ENCODE measurements at places on chromosomes 3 and 15.

GRCh38 chr3:128226186-128226725 is 73.0 kb downstream of the EEFSEC start:
- DNase-seq = no peak

GRCh38 chr3:185341616-185342458 is 21.1 kb upstream of the MAP3K13 start:
- no peak for DNase-seq

- DNase-seq = no peak
Measured at GRCh38 chr3:112247350-112247749, 46.7 kb downstream of the SLC9C1 start.

GRCh38 chr15:68450192-68450591 is 18.2 kb upstream of the ITGA11 start:
- no peak for DNase-seq

- DNase-seq = peak; percentile 3
Measured at GRCh38 chr15:26773067-26773877, 406 bp upstream of the GABRB3 start.

DNA sequence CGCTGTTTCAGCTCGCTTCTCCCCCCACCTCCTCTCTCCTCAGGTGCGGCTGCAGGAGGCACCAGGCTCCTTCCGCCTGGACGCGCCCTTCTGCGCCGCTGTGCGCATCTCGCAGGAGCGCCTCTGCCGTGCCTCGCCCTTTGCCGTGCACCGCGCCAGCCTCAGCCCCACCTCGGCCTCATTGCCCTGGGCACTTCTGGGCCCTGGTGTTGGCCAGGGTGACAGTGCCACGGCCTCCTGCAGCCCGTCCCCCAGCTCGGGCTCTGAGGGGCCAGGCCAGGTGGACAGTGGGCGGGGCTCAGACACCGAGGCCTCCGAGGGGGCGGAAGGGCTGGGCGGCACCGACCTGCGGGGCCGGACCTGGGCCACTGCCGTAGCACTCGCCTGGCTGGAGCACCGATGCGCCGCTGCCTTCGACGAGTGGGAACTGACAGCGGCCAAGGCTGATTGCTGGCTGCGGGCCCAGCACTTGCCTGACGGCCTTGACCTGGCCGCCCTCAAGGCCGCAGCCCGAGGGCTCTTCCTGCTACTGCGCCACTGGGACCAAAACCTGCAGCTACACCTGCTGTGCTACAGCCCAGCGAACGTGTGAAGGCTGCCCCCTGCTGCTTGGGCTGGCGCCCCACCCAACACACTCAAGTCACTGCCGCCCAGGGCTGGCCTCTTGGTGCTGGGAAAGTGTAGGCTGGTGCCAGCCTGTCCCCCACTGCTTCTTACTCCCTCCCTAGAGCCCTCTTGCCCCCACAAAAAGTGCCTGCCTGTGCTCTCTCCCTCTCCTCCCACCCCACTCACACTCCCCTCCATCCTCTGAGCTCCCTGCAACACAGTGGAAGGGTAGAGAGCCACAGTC is 7.1 kb downstream of the ALG3 start:
- DNase-seq = no peak

- peak; percentile 77 for DNase-seq
Measured at GRCh38 chr3:101509811-101510210, 3.2 kb downstream of the SENP7 start.

- DNase-seq = no peak
Measured at GRCh38 chr3:120418446-120418845, 32.3 kb downstream of the FSTL1 start.

- peak; percentile 76 for DNase-seq
Measured at GRCh38 chr15:29103824-29104565, 165.6 kb downstream of the NSMCE3 start.

- DNase-seq = no peak
Measured at GRCh38 chr3:23741036-23741706, 64.6 kb upstream of the UBE2E1 start.

GRCh38 chr3:114310695-114311094 is 16.9 kb downstream of the TIGIT start:
- DNase-seq = peak; percentile 13

DNA sequence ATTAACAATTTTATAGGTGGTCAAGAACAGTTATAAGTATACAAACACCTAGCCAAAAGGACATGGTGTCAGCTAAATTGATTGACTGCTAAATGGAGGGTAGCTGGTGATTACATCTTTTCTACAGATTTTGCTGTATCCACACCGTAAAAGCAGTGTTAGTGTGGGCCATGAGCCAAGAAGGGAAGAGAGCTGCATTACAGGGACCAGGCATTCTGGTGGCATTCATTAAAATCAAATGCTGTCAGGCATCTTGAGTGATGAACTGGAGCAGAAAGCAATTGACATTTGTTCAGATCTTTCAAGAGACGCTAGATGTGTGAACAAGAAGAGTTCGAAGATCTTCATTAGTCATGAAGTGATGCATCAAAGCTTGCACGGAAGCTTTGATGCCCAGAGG is 177.9 kb downstream of the ARPP21 start:
- DNase-seq = no peak

GRCh38 chr15:60208709-60209108 is 189.1 kb downstream of the ANXA2 start:
- DNase-seq = peak; percentile 80

DNA sequence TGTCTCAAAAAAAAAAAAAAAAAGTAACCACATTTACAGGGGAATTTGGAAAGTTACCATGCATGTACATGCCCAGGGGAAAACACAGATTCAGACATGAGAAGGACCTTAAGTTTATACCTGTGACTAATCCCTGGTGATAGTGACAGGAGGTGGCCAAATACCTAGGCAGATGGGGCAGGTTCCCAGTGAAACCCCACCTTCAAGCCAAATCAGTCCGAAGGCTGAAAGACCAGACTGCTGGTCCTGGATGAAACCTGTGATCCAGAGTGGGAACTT is 15.8 kb downstream of the SPCS1 start:
- DNase-seq = no peak

DNA sequence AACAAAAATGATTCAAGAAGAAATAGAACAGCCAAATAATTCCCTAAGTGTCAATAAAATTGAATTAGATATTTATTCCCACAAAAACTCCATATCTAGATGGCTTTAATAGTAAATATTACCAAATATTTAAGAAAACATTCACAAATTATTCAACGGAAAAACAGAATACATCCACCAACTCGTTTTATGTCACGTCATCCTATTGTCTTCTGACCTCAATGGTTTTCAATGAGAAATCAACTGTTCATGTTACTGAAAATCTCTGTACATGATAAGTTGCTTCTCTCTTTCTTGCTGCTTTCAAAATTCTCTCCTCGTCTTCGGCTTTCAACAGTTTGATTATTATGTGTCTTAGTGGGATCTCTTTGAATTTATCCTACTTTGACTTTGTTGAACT is 17.1 kb upstream of the FBXL2 start:
- DNase-seq = no peak

DNA sequence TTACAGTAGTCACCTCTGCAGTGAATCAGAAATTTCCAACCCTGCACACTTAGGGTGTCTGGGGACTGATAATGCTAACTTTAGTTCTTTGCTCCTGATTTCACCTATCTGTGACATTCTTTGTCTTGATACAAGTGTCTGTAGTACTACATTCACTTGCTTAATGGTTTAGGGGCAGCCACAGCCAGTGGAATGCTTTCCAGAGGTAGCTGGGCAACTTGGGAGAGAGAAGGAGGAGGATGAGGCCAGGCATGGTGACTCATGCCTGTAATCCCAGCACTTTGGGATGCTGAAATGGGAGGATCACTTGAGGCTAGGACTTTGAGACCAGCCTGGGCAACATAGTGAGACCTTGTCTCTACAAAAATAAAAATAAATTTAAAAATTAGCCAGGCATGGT is 8.5 kb downstream of the BAHD1 start:
- DNase-seq = peak; percentile 46

GRCh38 chr3:13015286-13016082 is 57.7 kb downstream of the IQSEC1 start:
- DNase-seq = no peak

DNA sequence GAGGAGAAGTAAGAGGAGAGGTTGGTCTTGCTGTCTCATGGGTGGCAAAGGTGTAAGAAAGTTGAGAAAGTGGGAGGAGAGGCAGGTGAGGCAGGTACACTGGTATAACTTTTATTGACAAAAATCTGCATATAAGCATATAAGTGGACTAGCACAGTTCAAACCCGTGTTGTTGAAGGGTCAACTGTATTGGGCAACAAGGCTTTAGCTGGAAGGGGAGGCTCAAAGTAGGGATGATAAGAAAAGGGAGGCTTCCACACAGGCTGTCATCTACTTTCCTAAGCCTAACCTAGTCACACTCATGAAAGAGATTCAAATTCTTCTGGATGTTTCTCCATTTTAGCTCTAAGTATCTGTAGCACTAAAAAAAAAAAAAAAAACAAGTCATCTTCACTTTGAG is 188.1 kb upstream of the SEMA6D start:
- DNase-seq = no peak

DNA sequence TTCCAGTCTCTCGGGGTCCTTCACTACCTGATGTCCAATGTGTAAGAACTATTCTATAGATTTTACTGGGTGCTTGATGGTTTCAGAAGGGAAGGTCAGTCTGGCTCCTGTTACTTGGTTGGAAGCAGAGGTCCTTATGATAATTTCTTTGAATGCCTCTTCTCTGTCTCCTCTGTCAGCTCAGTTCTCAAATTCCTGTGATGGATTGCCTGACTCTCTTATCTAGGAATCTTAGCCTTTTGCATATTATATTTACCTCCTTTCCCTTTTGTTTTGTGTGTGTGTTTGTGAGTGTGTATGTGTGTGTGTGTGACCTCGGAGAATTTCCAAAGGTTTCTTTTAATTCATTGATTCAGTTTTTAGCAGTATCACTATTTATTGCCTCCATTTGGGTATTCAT is 88.2 kb downstream of the ARNT2 start:
- DNase-seq = no peak

DNA sequence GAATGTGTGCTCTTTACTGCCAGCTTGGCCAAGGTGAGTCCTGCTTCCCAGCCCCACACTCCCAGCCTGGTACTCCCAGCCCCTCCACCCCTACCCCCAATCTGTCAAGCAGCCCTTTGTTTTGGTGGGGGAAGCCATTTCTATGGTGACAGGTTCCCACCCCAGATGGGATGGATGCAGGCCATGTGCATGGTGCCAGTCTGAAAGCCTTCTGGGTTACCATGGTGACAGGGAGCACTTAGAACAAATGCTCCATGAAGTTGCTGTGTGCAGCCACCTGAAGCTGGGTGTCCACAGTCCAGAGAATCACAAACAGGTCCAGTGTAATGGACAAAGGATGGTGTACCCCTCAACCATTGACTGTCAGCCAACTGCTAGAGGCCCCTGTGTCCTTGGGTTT is 19.1 kb upstream of the VILL start:
- DNase-seq = no peak

DNA sequence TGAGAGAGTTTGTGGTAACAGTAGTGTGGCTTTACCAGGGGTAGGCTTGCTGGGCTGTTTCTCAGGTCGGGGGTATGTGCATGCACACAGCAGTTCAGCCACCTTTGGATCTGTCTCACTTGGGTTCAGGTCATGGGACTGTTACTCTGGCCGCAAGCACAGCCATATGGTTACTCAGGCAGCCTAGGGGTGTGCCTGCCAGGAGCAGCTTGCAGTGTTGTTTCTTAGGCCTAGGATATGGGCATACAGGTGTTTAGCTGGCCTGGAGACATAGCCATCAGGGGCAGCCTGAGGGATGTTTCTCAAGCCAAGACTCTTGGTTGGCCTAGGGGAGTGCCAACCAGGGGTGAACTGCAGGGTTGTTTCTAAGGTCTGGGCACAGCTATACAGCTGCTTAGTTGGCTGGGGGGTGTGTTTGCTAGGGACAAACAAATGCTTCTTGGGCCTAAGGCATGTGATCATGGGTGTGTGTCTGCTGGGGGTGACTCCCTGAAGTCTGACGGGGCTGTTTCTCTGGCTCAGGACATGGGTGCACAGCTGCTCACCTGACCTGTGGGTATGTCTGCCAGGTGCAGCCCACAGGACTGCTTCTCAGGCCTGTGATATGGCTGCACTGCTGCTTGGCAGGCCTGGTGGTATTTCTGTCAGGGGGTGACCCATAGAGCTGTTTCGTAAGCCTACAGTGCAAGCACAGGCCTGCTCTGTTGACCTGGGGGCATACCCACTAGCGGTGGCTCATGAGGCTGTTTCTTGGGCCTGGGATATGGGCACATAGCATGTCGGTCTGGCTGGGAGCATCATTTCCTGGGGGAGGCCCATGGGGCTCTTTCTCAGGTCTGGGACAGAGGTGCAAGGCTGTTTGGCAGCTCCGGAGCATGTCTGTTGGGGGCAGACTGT is 168.0 kb upstream of the THRB start:
- no peak for DNase-seq

Measured in fibroblast of skin of right quadriceps (primary cell).